CD4-positive, alpha-beta T cell treated with Interleukin-17A for 4 hours (primary cell): ENCODE measurements at places on chromosomes 4 and X.

DNA sequence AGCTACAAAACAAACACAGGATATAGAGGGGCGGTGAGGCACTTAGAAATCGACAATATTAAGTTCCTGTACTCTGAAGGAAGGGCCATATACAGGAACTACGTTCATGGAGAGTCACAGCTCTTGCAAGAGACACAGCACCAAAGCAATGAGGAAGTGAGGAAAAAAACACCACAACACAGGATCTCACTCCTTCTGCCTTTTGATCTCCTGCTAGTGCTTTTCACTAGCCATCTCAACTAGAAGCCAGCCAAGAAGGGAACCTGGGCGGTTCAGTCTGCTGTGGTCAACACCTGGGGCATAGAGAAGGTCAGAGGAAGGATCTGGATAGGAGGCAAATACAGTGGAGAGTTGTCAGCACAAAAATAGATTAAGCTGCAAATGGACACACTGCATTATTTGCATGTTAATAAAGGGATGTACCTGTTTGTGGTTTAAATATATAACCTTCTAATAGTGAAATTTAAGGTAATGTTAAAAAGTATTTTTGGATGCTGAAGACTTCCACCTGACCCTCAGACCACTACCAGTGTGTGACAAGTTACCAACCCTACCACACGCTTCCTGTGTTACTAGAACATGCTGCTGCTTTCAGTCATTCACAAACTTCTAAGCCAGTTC is 104.6 kb downstream of the DTHD1 start:
- peak; percentile 39 for DNase-seq

DNA sequence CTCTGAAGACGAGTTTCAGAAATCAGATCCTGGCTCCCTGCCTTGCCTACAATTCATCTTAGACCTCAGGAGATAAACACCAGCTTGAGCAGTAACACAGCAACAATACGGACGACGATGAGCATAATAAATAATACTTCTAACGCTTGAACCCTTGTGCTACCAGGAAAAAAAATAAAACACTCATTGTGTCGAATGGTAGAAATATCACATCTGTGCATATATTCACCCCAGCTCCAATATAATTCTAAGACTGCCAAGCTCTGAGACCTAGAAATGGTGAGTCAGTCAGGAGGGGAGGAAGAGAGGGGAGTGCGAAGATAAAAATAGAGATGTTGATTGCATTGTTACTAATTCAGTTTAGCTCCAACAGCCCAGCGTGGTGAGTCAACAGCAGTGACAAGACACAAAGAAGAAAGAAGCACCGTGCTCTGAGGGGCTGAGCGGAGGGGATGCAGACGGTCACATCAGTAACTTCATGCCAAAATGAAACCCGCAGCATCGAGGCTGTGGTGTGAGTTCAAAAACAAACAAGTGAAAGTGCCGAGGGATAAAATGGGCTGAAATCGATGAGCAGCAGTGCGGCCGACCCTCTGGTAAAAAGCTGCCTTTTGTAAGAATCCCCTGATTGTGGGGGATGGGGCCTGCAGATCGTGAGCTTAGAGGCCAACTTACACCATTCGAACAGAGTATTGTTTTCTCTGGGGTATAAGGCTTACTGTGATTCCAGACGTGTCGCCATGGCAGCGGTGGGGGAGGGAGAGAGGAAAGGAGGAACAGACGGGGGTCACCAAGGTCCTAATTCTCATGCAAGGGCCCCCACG is 150.4 kb downstream of the MGST2 start:
- no peak for DNase-seq

GRCh38 chr4:139454111-139455045 is at the start of gene RAB33B:
TSS of gene RAB33B (plus strand) at chr4:139454121. CDS start at chr4:139454196, 75 bp downstream.
- DNase-seq, result no peak

GRCh38 chr4:92362028-92362427 is 58.3 kb downstream of the GRID2 start:
- DNase-seq, result no peak

DNA sequence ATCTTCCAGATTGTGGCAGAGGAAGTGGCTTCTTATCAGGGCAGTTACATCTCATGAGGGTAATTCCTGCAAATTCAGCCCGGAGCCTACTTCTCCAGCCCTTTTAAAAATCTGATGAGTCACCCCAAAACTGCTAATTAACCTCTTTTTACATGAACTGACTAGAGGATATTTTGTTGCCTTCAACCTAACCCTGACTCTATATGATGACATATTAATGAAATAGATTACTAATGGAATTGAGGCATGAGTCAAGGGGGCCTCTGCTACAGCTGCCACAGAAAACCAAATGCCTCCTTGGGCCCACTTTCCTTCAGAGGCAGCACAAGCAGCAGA is 72.5 kb downstream of the QRFPR start:
- DNase-seq, result no peak

GRCh38 chrX:6732101-6732500 is 197.2 kb upstream of the VCX3A start:
- DNase-seq, result no peak

- no peak for DNase-seq
Observed at GRCh38 chr4:122758033-122758432, 25.5 kb downstream of the BBS12 start.

DNA sequence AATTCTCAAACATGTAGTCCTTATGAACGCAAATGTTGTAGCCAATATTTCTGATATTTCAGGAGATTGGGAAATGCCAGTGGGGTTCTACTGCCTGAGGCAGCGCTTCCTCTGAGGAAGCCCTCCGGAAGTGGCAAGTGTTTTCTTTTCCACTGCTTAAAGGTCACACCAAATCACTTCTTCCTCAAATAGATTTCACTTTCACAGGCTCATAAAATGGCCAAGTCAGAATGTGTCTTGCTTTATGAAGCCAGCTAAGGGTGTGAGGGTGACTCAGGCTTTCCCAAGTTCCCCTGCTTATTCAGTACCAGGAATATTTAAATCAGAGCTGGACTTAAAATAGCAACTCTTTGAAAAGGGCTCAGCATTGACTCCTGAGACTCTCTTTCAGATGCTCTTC is 514.2 kb upstream of the DIPK2B start:
- no peak for DNase-seq

GRCh38 chrX:38233891-38234667 is 13.4 kb upstream of the SRPX start:
- no peak for DNase-seq
